GM18507 (cell line): ENCODE measurements at places on chromosomes 11 and 22.

DNA sequence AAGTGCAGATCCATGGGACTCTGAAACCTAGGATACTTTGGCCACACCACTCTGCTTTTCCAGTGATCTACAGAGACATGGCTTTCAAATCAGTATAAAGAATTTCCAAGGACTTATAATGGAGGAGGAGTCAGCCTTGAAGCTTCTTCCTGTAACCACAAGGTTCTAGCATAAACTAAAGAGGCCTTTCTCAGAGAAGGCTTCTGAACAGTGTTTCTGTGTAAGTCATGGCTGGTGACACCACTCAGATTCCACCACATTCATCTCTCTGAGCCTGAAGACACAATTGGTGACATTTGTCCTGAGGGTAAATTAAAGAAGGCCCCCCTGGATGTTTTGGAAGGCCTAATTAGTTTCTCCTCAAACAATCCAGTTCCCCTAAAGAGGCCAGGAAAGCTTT lies 29.0 kb upstream of the ADORA2A start:
- no peak for DNase-seq

GRCh38 chr22:47048123-47049077 lies 285.9 kb downstream of the TBC1D22A start:
- DNase-seq: no peak

GRCh38 chr11:107842412-107843100 lies 16.0 kb downstream of the SLC35F2 start:
- DNase-seq: no peak

GRCh38 chr11:36360826-36361415 lies 64.8 kb downstream of the PRR5L start:
- no peak for DNase-seq

DNA sequence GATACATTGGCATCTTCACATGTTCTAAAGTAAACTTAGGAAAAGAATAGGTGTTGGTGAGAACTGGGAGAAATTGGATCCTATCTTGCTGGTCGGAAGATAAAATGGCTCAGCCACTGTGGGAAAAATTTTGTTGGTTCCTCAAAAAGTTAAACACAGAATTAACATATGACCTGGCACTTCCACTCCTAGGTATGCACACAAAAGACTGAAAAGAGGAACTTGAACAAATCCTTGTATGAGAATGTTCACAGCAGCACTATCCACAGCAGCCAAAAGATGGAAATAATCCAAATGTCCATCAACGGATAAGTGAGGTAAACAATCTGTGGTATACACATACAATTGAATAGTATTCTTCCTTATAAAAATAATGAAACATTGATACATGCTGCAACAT lies 4.8 kb upstream of the TPH1 start:
- no peak for DNase-seq

DNA sequence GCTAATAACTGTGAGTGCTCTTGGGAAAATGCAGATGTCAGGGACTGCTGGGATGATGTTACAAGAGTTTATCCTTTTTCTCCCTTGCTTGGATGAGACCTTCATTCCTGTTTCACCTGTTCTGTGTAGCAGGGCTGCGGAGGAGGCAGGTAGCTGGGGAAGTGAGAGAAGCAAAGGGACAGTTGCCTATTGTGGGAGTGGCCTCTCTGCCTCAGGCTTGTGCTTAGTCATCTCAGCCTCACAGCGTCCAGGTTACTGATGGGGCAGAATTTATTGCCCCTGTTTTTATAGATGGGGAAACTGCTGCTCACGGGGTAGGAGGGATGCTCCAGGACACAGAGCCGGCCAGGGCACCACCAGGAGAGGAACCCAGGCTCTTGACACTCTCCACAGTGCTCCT lies 1.7 kb downstream of the STX3 start:
- no peak for DNase-seq

DNA sequence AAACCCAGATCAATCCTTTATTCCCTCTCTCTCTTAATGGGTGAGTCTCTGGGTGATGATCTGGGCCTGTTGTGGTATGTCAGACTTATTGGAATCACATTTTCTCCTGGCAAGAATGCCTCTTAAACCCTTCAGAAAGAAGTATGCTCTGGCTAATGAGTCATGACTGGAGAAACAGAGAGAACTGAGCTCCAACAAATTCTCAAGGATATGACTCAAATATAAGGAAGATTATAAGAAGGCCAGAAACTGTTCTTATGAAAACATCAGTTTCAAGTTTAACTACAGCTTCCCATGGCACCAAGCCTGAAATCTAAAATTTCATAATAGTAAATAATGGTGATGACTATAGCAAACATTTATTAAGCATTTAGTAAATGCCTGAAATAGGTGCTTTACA lies 83.9 kb downstream of the OR5AK2 start:
- no peak for DNase-seq

DNA sequence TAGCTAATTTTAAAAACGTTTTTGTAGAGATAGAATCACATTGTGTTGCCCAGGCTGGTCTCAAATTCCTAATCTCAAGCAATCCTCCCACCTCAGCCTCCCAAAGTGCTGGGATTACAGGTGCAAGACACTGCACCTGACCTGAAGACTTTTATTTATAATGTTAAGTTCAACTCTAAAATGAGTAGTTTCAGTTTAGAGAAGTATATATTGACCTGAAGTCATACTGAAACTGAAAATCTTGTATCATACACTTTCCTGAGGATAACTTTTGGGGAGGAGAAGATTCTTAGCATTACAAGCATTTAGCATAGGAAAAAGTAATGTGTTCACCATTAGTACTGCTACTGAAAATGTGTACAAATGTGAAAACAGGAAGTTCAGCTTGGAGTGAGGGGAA lies 249.3 kb downstream of the CASP12 start:
- no peak for DNase-seq

GRCh38 chr11:25927411-25927953 lies 404.4 kb upstream of the ANO3 start:
- no peak for DNase-seq

- DNase-seq: no peak
These were observed 787.5 kb downstream of the OPCML start for GRCh38 chr11:132744771-132745170.

GRCh38 chr11:11057472-11057854 lies 199.6 kb upstream of the ZBED5 start:
- no peak for DNase-seq

DNA sequence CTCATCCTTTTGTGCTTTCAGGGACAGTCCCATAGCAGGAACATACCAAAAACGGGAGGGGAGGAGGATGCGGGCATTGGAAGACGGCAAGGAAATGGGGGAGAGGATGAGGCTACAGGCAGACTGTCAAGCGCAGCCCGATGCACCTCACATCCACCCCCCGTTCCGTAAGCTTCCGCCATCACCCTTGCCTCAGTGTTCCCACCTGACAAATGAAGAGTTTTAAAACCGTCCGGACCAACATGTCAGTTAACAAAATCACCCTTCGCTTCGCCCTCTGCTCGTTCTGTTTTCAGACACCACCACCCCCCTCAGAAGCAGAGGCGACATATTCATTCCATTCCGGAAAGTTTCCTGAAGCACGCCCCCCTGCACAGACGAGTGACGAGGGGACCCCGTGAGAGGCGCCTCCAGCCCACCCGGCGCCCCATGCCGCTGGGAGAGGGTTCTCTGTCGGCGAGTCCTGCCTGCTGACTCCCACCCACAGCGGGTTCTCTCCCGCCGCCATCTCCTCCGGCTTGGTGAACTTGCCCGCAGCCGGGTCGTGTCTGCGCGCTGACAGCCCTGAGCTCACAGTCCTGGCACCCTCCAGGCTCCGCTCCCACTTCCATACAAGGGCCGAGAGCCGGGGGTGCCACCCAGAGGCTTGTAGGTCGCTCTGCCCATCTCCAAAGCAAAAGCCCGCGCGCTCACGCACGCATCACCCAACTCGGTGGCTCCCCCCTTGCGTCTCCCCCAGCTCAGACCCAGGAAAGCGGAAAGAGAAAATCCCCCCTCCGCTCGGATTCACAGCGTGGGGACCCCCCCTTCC lies 1.5 kb downstream of the IGSF9B start:
- no peak for DNase-seq

DNA sequence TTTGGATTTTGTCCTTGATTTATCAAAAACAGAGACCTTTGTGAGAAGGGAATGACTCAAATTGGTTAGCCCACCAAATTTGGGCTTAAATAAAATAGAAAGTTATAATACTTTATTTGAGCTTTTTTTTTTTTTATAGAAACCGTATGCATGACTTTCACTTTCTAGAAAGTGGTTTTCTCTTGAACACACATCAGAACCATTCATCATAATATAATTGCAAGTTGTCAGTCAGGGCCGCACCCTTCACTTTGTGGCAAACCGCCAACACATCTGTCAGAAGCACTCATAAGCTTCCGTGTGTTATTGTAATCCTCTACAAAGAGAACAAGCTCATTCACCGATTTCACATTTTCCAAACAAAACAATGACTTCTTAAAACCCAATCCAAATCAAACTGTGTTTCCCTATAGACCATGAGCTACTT lies 76.1 kb downstream of the SOX6 start:
- DNase-seq: no peak

DNA sequence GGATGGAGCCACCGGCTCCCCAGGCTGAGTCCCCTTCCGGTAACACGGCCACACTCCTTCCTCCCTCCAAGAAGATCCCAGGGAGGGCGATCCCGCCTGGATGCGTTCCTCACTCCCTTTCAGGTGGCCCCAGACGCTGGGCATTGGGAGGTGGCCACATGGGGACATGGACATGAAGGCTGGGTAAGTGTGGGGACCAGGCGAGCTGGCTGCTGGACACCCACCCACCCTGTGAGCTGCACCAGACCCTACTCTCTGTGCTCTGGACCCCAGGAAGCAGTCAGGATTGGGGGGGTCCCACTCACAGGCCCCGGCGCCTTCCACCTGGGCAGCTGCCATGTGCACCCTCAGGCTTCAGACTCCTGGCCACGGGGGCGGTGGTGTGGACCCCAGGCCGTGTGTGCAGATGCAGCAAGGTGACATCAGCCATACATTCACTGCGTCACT lies 932.8 kb downstream of the BRD1 start:
- DNase-seq: no peak

DNA sequence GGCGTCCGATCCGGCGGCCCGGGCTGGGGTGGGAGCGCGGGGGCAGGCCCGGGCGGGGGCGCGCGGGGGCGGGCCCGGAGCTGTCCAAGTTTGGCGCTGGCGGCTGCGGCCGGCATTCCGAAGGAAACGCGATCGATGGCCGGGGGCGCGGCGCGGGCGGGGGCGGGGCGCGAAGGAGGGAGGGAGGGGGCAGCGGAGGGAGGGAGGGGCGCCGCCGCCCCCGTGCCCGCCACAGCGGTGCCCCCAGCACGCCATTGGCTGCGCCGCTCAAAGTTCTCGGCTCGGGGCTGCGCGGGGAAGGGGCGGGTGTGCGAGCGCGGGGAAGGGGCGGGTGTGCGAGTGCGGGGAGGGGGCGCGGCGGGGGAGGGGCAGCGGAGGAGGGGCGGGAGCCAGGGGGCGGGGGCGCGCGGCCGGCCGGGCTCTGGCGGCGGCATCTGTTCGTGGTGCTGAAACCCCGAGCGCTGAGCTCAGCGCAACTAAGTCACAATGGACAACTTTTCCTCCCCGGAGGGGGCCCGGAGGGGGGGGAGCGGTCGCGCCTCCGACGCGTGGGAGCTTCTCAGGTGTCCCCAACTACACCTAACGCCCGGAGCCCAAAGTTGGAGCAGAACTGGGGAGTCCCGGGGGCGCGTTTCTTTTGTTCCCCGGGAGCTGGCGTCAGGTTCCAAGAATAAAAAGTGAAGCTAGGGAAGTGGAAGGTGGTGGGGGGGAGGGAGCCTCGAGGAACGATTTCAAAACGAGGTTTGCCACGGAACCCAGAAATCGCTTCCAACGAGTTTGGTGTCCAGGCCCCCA lies 2.2 kb downstream of the PHF21B start:
- DNase-seq: no peak

GRCh38 chr11:20310137-20310536 lies 53.4 kb upstream of the HTATIP2 start:
- DNase-seq: no peak

GRCh38 chr22:32534252-32535235 lies 59.9 kb downstream of the FBXO7 start:
- no peak for DNase-seq

- DNase-seq: no peak
These were observed 418.6 kb downstream of the FAM181B start for GRCh38 chr11:82315093-82315492.

- no peak for DNase-seq
These were observed 39.4 kb downstream of the SHANK2 start for GRCh38 chr11:71212871-71213559.

- DNase-seq: no peak
These were observed 141.3 kb downstream of the ATG16L2 start for GRCh38 chr11:72955466-72955865.

- DNase-seq: no peak
These were observed 15.1 kb downstream of the PLEKHA7 start for GRCh38 chr11:16999116-16999515.

- DNase-seq: no peak
These were observed 19.2 kb upstream of the PPARA start for GRCh38 chr22:46131151-46131587.

DNA sequence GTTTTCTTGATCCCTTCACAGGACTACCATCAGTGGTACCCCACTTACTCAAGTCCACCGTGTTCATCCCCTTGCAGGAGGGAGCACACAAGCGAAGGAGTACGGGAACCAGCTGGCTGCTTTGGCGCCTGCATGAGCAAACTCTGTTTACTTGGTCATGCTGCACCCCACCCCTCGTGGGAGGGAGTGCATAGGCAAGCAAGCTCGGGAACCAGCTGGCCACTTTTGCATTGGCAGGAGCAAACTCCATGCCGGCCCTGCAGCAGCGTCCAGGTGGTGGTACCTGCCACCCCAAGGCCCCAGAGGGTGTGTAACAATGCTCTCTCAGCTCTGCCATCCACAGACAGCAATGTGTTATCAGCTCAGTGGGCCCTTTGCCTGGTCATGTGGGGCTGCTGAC lies 737.8 kb downstream of the FAM181B start:
- no peak for DNase-seq

DNA sequence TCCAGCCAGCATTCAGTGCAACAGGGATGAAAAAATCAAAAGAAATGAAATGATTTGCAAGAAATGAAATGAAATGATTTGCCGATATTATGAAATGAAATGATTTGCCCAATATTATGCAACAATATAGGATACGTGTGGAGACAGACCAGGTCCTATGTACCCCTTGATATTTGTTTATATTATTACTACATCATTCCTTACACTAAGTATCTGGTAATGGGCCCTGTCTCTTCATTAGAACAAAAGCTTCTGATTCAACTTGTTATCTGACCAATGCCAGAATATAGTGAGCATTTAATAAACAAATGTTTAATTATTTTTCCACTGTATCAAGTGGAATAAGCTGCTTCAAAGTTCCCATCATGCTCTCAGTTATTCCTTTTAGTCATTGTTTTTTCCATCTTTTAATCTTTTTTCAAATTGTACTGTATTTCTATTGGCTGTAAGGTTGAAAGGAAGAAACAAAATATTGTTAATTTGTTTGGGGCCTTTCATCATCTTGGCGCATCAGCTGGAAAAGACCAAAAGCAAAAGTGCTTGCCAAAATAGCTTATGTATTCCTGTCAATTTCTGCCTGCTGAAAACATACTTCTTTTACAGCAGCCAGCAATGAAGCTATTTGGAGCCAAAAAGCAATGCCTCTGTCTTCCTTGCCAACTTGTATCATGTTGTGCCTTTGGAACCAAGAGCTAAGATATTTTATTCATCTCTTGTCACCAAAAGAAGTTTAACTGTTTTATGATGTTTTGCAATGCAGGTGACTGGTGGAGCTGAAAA lies 2314.9 kb downstream of the LRRC4C start:
- DNase-seq: no peak
